ENCODE measurements at places on chromosomes 3 and 15.

DNA sequence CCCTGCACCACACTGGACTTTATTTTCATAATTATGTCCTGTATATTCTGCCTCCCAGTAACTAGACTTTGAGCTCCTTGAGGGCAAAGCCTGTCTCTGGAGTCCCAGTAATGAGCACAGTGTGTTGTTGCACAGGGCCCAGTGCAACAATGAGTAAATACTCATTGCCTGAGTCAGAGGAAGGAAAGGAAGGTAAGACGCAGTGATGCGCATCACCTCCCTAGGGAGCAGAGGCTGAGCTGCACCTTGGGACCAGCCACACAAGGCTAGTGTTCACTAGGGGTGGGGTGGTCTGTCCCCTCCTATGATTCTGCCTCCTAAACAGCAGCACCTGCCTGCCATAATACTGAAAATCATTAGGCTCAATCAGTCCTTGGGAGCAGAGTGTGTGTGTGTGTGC, 86.6 kb upstream of the ADAMTSL3 start:
- no peak for DNase-seq

DNA sequence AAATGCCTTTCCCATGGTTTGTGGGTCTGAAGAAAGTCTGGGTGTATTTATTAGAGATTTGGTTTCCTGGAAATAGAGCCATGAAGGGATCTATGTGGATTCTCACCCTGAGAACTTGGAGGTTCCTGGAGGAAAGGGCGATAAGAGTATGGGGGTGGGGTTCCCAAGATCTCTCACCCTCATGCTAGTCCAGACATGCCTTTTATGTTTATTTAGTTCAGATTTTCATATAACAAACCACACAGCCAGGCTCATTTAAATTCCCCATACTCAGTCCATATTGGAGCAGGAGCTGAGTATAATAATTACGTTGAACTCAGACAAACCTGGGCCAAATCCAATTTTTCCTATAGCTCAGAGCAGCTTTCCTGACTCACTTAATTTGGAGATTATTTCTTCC, 566.6 kb downstream of the GOLGA6L6 start:
- no peak for DNase-seq

GRCh38 chr3:129448186-129448895, 8.3 kb downstream of the IFT122 start:
- DNase-seq, result no peak

DNA sequence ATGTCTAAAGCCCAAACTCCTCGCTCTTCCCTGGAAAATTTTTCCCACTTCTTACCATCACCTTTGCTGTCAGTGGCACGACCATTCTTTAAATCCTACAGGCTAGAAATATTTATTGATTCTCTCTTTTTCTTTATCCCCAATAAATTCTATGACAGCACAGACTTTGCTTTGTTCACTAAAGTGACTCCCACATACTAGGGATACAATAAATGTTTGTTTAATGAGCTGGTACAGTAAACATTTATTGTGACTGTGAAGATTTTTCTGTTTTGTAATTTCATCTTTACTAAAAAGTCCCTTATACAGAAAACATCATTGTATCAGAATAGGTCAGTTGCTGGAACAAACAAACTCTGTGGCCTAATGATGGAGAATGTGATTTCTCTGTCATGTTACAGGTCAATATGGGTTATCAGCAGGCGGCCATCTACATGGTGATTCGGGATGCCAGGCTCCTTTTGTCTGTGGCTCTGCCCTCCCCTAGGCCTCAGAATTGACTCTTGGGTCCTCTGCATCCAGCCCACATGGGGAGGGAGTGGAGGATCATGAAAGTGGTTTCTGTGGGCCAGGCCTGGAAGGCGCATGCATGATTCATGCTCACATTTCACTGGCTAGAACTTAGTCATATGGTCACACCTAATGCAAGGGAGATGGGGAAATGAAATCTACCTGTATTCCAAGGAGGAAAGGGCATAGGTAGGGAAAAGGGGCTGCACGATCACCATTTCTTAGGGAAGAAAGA, 22.7 kb upstream of the KNG1 start:
- DNase-seq, result no peak

GRCh38 chr15:74630284-74631086, 14.8 kb downstream of the CLK3 start:
- no peak for DNase-seq

DNA sequence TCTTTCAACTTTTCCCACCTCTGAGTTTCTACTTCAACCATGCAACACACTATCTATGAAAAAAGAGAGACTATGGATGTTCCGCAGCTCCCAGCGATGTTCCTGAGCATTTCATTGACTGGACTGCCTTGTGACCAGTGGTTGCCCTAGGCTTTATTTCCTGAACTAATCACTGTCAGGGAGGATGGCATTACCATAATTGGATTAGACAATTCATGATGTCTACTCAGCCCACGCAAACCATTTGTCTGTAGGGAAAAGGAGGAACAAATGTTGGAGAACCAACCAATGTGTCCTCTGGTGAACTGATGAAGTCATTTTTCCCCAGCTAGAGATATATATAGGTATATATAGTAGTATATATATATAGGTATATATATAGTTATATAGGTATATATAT, 229.3 kb upstream of the MCTP2 start:
- DNase-seq, result no peak

DNA sequence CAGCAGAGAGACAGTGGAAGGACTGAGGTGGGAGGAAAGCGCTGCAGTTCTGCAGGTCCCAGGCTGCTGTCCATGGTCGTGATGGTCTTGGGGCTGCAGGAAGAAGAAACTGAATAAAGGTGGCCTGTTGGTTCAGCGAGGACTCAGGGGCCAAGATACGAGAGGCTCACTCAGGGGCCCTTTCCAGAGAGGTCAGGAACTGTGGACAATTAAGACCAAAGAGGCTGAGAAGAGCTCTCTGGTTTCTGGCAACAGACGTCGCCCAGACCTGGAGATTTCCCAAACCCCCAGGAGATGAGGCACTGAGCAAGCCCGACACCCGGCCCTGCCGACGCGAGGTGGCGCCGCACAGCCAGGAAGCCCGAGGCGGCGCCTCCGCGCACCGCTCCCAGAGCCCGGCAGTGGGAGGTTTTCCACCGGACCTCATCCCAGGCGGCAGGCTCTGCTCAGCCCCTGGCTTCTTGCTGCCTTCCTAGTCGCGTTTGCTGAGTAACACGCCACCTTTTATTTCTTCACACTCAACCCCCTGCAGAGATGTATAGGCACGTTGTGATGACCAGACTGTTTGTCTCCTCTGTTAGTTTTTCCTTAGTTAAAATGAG, 56.4 kb upstream of the ARRDC4 start:
- peak; percentile 9 for DNase-seq

DNA sequence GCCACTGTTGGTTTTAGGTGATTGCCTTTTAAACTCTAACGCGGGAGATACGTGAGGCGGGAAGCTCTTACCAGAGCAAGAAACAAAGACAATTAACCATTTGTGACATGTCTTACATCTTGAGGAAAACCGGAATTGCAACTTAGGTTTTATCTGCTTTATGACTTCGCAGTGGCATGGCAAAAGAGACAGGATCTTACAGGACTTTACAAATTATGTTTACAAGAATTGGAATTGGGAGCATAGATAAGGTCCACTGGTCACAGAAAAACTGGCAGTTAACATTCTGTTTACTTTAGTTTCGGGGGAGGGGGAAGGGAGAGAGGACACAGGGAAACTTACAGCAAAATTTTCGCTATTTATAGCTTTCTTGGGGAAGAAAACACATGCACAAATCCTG, 1119.6 kb downstream of the ZPLD1 start:
- DNase-seq, result no peak

DNA sequence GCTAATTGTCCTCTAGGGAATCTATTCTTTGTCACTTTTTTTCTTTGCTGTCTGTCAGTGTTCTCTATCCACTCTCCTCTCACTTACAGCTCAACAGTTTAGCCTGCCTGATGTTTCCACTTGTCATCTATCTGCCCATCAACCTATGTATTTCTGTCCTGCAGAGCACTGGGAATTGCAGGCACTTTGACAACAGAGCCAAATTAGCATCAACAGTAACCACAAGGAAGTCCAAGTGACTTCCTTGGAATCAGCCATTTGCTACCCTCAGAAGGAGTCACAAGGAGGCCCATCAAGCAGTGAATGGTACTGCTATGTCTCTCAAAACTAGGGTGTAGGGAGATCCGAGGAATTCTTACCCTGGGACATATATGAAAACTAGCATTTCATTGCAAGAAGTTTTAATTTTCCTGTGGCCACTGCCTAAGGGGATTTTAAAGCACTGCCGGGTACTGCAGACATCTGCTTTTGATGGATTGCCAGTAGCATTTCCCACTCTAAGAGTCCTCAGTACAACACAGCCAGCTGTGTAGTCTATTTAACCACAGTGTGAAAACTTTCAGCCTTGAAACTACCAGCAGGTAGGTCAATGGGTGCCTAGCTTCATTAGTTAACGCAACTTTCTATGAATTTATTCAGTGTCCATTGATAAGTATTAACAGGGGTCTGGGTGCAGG, 898.8 kb downstream of the NTRK3 start:
- DNase-seq, result no peak

DNA sequence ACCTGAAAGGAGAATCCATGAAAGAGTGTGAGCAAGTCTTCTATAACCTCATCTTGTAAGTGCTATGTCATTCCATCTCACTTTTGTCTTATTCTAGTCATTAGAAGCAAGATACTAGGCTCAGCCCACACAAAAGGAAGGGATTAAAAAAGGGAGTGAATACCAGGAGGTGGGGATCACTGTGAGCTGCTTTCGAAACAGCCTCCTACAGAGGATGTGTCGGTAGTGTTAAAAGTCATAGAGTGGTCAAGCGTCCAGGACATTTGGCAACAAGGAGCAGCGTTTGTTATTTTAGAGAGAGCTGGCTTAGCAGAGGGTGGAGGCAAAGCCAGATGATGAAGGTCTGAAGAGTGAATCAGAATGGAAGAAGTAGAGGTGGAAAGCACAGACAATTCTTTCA, 11.7 kb upstream of the ZNF148 start:
- DNase-seq, result no peak

GRCh38 chr3:184145111-184145524, 10.0 kb downstream of the EIF2B5 start:
- peak; percentile 64 for DNase-seq

GRCh38 chr3:29072611-29073010, 208.3 kb upstream of the RBMS3 start:
- no peak for DNase-seq

- no peak for DNase-seq
These were observed 31.5 kb upstream of the ADAMTS17 start for GRCh38 chr15:100373120-100373896.

GRCh38 chr3:48414376-48415250, 15.3 kb downstream of the PLXNB1 start:
- no peak for DNase-seq

- no peak for DNase-seq
These were observed 48.7 kb downstream of the CORO2B start for GRCh38 chr15:68627476-68627875.

DNA sequence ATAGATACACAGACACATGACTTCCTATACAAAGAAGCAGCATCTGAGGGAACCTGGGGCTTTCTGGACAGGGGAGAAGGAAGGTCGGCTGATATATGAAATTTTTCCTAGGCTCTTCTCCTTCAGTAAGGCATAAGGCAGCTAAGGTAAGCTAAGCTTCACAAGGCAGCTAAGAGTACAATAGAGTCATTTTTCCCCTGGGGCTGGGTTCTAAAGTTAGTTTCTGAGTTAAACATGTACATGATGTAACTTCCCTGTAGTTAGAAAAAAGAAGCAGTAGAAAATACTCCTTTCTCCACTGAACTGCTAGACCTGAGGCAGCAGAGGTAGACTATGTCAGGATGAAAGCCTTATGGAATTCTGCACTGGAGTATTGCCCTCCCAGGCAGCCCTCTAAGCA, 109.6 kb downstream of the PLD1 start:
- no peak for DNase-seq

GRCh38 chr15:45338417-45338816, 39.9 kb downstream of the GATM start:
- DNase-seq, result no peak

DNA sequence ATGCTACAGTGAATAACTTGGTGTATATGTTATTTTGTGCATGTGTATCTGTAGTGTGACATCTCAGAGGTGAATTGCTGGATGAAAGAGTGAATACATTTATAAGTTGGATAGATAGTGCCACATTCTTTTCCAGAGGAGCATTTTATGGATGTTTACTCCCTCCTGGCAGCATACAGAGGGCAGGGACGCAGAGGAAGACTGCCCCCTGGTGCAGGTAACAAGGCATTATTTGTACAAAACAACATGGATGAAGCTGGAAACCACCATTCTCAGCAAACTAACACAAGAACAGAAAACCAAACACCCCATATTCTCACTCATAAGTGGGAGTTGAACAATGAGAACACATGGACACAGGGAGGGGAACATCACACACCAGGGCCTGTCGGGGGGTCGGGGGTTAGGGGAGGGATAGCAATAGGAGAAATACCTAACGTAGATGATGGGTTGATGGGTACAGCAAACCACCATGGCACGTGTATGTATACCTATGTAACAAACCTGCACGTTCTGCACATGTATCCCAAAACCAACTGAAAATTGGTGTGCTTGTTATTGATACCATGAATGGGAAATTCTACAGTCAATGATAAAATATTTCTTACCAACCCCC, 57.9 kb upstream of the CTXND1 start:
- no peak for DNase-seq

- DNase-seq, result peak; percentile 79
These were observed 183.3 kb upstream of the ZBTB20 start for GRCh38 chr3:115330430-115330829.

DNA sequence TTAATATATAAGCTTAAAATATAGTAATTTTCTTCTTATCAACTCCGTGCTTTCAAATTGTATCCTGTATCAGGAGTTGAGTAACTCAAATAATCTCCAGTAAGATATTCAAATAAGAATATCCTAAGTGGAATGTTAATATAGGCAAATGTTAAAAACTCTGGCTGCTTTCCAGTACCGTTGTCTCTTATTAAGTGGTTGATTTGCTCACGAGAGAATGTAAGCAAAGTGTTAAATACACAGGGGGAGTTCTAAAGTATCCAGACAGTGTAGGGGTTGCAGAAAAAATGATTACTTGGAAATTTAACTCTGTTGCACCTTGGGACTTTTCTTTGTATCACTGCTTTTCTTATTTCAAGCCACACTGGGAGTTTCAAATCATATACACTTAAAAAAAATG, 478.9 kb upstream of the TBL1XR1 start:
- no peak for DNase-seq

DNA sequence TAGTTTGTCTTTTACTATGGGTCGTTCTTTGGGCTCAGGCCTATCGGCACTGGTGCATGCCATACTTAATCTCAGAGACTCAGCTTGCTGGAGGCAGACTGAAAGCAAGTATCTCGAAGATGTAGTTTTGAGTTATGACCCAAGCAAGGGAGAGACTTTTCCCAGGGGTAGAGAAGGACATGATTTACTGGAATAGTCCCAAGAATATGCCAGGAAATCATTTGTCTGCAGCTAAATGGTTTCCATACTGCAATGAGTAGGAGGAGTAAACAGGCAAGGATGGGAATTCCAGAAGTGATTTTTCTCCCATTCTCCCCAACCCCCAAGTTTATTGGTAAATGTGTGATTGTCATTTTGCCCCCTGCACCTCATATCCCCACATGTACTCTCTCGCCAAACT, 35.4 kb upstream of the LACTB start:
- DNase-seq, result no peak

All from RCC 7860 (cell line).